ENCODE measurements at places on chromosomes 7 and 10.

GRCh38 chr7:131723926-131724325 lies 167.5 kb upstream of the PODXL start:
- peak; percentile 10 for DNase-seq

- DNase-seq, result no peak
These were observed 1.1 kb upstream of the TMEM130 start for GRCh38 chr7:98870807-98871491.

- DNase-seq, result no peak
These were observed 5.9 kb downstream of the ZNF488 start for GRCh38 chr10:47378183-47378510.

DNA sequence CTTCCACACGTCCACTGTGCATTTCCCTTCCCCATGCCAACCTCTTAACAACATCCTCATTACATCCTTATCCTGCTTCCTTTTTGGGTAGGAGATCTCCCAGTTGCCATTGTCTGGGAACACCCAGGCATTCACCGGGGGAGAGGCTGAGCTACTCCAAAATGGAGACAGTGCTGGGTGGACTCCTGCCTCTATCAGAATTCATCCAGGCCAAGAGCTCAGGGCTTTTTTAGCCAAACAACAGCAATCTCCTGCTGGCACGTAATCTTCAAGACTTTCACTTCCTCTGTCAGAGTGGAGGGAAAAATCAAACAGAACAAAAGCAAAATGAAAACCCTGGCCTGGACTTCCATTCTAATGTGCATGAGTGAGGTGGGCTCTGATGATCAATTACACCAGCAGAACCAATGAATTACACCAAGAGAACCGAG lies 245.0 kb downstream of the PRPF18 start:
- no peak for DNase-seq

DNA sequence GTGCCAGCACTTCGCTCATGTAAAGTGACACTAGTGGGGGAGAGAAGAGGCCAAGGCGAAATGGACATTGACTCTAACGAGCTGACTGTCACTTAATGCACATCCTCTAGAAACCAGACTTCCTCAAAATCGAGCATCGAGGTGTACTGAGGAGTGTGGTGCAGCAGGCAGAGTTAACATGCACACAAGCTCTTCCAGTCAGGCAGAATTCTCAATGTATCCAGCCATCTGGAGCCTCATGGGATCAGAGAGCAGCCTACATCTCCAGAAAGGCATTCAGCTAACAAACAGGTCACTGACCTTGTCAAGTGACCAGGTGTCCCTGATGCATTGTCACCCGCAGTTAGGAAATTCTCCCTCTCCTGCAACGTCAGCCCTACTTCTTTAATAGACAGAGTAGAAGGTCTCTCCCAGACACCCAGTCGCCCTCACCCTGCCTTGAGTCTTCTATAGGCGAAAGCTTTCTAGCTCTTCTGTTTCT lies 259.8 kb upstream of the AOAH start:
- no peak for DNase-seq

DNA sequence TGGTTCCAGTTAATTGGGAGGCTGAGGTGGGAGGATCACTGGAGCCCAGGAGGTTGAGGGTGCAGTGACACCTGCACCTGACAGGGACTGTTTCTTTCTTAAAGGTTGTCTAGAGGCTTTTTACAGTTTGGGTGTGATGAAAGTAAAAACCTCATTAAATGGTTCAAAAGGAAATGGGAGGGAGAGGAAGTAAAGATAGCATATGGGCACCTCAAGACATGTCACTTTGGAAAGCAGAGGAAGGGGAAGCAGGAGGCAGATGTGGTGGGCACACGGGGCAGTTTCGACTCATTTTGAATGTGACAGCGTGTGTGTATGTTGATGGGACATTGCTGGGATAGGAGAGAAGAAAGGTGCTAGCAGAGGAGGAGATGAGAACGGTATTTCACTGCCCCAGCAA lies 203.1 kb downstream of the MLLT10 start:
- DNase-seq, result no peak

- DNase-seq, result no peak
These were observed 69.2 kb downstream of the CNTNAP2 start for GRCh38 chr7:146185844-146186243.

GRCh38 chr7:84665339-84665738 lies 470.8 kb upstream of the SEMA3A start:
- no peak for DNase-seq

DNA sequence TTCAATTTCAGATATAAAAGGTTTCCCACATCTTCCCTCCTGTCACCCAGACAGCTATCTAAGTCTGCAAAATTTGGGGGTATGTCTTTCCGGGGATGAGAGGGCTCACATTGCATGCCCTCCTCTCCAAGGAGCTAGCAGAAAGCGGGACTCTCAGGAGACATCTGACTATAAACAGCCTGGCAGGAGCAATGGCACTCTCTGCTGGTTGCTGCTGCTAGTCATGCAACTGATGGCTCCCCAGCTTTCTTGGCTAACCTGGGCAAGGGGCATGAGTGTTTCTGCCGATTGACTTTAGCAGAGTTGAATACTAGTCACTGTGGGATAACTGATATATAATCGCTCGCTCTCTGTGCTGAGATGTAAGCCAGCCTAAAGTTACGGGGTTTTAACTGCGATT lies 12.0 kb downstream of the TBX20 start:
- DNase-seq, result no peak

DNA sequence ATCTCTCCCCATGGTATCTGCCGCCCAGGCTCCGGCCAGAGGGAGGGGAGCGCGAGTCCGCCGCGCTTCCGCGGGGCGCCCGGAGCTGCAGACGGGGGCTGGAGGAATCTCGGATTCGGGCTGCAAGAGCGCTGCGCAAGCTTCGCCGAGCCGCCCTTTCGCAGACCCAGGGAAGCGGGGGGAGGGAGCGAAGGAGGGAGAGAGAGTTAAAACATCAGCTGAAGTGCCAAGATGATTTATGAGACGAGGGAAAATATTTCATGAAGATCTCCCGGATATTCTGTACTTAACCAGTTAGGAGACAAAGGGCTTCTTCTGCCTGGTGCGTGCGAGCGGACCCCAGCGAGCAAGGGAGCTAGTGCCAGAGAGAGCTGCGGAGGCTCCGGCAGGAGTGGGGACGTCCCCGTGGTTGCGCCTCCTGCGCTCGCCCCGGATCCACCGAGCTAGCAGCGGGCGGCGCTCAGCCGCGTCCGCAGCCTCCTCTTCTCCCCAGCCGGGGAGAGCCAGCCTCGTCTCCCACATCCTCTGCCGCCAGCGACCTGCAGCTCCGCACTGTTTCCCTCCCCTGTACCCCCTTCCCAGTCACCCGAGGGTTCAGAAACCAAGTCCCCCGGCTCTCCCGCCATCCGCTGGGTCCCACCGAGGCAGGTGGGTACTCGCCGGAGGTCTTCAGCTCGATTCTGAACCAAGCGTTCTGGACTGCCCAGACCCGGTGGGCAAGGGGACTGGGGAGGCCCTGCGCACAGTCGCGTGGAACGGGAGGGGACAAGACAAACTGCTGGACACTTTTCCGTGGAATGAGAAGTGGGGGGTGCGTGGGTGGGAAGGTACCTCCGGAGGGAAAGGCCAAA lies 1.0 kb upstream of the PAX2 start:
- no peak for DNase-seq

GRCh38 chr10:28478646-28479045 lies 54.3 kb upstream of the WAC start:
- no peak for DNase-seq

DNA sequence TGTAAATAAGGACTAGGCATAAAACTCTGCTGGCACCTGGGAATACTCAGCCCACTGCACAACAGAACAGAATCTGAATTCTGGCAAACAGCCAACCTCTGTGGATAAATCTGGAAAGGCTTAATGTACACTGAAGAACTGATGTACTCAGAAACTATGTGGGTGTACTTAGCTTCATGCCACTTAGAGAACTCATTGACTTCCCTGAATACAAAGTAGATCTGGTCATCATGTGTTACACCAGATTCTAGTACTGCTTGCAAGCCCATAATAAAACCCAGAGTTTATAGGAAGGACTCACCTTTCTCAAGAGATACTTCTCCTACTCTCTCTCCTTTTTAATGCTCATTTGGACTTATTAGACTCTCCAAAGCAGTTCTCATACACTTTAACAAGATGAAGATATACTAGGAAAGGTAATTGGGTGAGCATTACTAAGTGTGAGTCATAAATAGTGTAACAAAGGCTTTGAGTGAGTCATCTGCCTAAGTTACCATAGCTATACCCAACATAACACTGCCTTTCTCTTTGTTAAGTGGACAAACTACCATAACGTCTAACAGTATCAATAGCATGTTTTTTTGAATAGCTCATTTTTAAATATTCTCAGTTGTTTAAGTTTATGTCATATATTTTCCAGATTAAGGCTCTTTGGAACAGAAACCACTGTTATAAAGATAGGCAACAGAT lies 309.1 kb downstream of the MDFIC start:
- DNase-seq, result peak; percentile 82

GRCh38 chr10:127922675-127923366 lies 15.9 kb downstream of the PTPRE start:
- peak; percentile 88 for DNase-seq

DNA sequence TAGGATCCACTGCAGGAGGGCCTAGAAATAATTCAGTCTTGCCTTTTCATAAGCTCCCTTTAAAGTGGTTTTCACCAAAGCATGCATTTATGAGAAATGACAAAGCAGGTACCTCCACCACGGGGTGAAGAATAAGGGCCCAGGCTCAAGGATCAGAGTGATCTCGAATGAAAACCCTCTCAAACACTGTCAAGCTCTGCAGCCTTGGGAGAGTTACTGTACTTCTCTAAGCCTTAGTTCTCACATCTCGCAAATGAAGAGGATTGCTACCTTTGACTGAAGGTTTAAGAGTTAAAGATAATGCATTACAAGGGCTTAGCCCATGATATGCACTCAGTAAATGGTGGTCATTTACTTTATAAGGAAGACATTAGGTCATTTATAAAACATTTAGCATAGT lies 81.7 kb downstream of the CUBN start:
- no peak for DNase-seq

DNA sequence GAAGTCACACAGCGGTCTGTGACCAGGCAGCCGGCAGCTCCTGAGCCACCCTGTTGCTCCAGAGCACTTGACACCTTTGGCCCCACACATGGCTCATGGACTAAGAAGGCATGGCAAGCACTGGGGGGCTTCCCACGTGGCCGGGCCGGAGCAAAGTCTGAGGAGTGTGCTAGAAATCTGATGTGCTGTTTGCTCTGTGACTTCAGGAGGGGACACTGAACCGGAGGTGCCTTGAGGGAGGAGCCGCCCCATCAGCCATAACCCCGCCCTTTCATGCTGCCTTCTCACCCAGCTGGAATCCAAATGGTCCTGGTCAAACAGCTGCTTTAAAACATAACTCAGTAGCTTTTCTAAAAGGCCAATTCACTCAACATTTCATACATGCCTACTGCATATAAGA lies 33.5 kb downstream of the PROSER2 start:
- DNase-seq, result peak; percentile 82

DNA sequence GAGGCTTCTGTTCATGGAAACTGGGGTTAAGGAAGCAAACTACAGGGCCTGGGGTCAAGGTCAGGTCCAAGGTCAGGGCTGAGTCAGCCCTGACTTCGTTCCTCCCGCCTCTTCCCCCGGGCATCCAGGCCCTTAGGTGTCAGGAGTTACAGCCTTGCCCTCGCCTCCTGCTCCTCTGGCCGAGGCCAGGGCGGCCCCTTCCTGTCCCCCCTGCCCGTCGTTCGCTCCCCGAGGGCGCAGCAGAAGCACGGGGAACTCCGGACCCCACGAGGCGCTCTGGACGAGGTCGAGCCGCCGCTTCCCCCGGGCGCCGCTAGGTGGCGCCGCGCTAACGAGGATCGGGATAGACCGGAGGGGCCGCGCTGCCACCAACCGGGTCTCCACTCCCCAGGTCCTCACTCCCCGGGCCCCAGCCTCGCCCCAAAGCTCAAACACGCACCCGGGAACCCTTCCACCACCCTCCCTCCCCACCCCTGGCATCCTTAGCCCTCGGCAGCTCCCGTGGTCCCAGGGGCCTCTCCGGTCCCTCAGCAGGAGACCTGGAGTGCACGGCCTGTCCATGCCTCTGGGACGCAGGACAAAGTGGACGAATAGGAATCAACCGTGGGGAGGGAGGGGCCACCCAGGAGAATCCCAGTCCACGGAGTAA lies 59.2 kb upstream of the MYL10 start:
- peak; percentile 76 for DNase-seq

DNA sequence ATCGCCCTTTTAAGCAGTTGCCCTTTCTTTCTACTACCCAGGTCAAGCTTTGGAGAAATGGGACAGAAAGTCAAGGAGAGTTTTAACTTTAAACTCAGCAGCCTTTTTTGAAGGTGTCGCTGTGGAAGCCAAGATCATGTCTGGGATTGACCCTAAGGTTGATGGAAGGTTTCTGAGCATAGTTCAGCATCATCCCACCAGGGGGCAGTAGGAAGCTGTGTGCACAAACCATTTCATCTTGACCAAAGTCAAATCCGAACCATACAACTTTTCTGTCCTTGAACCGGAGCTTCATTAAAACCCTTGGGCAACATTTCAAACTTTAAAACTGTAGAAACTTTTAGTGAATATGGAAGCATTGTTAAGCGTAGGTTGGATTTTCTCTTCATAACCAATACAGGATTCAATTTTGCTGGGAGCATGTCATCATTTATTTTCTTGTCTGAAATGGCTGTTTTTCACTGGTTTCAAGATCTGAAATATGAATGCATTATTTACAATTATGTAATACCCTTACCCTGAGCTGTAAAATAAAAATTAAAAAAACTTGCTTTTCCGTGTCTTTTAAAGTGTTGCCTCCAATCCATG lies 214.4 kb upstream of the KIAA1217 start:
- DNase-seq, result peak; percentile 68

GRCh38 chr7:49344556-49344955 lies 420.2 kb downstream of the CDC14C start:
- no peak for DNase-seq

DNA sequence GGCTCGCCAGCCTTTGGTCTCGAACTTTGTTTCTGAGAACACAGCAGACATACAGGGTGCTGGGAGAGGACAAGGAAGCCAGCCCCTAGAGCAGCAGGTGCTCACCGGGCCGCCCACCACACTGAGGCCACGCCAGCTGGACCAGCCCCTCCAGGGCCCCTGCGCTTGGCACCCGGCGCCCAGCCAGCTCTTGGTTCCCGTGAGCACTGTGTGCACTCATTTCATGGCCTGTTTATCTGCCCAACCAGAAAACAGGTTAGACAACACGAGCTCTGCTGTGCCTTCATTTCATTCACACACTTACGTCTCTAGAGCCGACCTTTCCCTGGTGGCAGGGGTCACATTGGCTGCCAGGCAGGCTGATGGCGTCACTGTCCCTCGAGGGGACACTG lies 104.0 kb downstream of the CYTH3 start:
- no peak for DNase-seq

- no peak for DNase-seq
These were observed 891.9 kb upstream of the MBL2 start for GRCh38 chr10:53664282-53665019.

GRCh38 chr7:125061776-125062397 lies 132.3 kb upstream of the POT1 start:
- no peak for DNase-seq

- no peak for DNase-seq
These were observed 101.3 kb downstream of the HIF1AN start for GRCh38 chr10:100636848-100637553.

DNA sequence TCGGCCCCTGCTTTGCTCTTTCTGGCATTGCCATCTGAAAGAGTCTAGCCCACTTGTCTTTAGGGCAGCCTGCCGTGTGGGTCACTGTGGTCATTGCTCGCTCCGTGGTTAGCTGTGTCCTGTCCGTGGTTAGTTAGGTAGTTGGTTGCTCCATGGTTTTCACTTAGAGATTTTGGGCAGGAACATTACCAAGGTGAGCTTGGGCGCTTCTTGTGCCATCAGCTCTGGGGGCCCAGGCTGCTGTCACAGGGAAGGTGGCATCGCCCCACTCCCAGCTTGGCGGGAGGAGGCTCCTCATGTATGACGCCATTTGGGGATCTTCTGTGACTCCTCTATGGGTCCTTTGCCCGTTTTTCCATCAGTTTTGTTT lies 53.1 kb downstream of the INPP5A start:
- no peak for DNase-seq
